Activated CD8-positive, alpha-beta T cell treated with anti-CD3 and anti-CD28 coated beads for 36 hours (primary cell): ENCODE measurements at places on chromosomes 3 and 15.

GRCh38 chr3:14304101-14305045 is 98.0 kb upstream of the SLC6A6 start:
- no peak for DNase-seq

- no peak for DNase-seq
These were observed 340.7 kb downstream of the CNTN3 start for GRCh38 chr3:74273555-74274402.

- no peak for DNase-seq
These were observed 102.5 kb downstream of the RPLP1 start for GRCh38 chr15:69555080-69555479.

- no peak for DNase-seq
These were observed 17.9 kb downstream of the KBTBD13 start for GRCh38 chr15:65094294-65094995.

DNA sequence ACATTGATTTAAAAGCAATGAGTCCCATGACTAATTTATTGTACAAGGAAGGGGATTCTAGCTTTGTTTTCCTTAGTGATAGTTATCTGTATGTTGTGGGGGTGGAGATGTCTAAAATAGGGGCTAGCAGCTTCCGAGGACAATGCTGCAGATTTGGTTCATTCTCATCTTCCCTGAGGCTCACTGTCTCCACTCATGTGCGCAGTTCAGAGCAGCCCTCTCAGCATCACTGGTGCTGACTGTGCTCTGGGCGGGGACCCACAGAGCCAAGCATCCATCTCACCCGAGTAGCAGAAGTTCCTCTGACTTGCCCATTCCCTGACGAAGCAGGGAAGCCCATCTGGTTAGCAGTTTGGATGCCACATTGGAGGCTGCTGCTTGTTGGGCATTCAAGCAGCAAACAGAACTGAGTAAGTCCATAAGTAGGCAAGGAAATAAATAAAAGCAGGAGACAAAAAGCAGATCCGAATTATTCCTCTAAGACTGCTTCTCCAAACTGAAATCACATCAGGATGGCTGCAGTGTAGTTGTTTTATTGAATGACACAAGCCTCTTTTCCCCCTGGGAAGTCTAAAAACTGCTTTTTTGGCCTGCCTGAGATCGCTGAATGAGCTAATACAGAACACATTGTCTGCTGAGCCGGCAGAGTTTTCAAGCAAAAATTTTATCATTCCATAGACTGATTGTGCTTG is 27.5 kb downstream of the RARB start:
- DNase-seq, result no peak

- peak; percentile 67 for DNase-seq
These were observed 5.6 kb downstream of the SERPINI1 start for GRCh38 chr3:167740961-167741587.

GRCh38 chr15:82910721-82911120 is 41.8 kb downstream of the HOMER2 start:
- DNase-seq, result no peak

DNA sequence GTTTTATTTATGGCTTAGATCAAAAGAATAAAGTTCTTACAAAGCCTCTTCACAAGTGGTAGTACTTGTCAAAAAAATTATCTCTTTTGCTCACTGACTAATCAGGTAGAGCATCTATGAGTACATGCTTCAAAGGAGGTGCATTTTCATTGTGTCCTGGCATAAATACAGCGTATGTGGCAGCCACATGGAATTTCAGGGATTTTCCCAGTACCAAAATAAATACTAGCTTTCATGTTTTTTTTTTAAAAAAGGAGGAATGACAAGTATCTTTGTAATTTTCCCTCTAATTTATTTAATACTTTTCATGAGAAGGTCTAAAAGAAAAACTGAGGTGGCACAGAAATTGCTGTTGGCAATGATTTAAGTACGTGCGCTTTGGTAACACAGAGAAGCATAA is 597.8 kb upstream of the ALCAM start:
- no peak for DNase-seq

DNA sequence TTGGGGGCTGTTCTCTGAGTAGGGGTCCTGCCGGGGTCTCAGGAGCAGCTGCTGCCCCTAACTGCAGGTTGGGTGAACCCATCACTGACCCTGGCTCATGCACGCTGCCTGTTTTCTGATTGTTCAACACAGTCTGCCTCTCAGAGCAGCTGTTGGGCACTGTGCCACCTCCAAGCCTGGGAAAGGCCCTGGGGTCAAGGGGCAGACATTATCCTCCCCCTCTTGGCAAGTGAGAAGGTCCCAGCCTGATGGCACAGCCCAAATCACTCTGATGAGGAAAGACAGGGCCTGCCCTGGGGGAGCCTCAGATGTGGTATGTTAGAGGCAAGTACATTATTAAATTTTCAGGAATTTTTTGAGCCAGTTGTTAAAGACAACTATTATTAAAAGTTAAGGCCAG is 14.1 kb upstream of the GNAT1 start:
- DNase-seq, result no peak

DNA sequence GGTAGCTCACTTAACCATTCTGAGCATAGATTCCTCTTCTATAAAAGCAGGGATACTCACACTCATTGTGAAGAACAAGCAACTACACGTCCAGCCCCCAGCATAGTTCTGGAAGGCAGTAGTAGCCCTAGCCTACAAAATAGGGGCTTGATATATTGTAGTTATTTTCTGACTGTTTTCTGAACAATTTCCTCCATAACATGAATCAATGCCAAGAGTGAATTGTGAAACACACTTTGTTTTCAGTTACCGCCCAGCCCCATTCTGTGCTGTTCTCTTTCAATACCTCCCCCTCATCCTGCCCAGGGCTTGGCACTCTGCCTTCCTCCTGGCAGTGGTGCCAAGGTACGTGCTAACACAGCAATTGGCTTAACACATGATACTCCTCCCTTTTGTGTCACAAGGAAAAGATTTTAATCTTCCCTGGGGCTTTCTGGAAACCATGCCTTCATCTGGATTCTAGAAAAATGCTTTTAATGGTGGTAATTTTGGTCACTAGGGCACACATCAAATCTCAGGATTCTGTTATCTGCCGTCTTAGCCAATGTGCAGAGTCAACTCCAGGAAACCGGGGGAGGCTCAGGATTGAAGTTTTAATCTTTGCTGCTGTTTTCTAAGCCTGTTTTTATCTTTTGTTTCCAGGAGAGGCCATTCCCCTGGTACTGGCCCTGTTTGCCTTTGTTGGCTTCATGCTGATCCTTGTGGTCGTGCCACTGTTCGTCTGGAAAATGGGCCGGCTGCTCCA is 37.2 kb downstream of the IL20RB start:
- peak; percentile 11 for DNase-seq

DNA sequence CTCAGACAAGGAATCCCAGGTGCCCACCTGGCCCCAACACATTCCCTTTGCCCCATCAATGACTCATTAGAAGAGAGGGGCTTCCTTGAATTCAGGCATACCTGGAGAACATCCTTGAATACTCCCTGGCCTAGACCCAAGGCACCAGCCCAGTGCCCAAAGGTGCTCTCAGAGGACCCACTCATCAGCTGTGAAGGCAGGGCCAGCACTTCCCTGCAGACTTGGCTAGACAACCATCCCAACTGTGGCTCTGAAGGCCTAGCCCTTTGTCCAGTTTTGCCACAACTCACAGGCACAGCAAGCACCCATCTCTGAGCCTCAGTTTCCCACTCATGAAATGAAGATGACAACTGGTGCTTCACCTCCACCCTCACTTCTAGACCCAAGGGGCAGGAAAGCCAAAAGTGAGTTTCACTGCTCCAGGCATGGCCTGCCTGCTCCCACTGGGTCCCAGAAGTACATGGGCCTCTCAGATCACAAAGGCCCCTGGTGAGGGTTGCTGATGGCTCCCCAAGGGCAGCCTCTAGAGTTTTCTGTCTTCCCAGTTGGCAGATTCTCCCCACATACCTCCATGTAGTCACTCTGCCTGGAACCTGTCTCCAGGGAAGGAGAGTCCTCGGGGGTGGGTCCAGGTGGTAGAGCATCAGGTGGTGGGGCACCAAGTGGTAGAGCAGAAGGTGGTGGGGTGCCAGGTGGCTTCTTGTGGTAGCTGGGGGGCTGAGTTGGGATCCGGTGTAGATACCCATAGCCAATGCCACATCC is 7.5 kb downstream of the GORASP1 start:
- DNase-seq, result no peak

GRCh38 chr3:99175276-99175812 is 273.8 kb upstream of the DCBLD2 start:
- no peak for DNase-seq

DNA sequence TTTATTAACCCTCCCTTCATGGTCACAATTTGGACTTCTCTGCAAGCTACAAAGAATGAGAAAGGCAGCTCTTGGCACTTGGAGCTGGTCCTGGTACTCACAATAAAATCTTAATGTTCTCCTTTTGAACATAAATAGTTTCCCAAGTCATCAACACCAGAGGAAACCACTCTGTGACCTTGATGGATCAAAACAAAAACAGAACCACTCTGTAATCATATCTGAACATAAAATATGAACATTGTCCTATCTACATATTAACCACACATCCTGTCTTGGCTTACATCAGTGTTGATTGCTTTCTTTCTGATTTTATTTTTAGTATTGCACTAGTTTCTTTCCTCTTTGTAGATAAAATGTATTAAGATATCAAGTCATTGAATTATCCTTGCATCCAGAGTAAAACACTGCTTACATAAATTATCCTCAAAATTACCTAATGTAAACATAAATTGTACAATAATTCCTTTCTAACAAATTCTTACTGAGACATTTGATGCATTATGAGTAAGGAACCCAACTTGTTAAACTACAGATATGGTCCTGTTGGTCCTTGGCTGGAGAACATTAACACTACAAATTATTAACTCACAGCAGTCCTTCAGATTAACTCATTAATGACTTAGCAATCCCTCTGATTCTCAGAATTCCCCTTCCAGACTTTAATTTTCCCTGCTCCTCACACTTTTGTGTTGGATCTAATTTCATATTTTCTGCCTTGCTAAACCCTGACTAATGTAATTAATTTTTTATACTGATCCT is 860.5 kb downstream of the DIPK2A start:
- DNase-seq, result no peak

- DNase-seq, result no peak
These were observed 995 bp downstream of the CHST14 start for GRCh38 chr15:40471808-40472150.

GRCh38 chr3:165476399-165477060 is 280.3 kb upstream of the SLITRK3 start:
- DNase-seq, result no peak

- DNase-seq, result no peak
These were observed 46.8 kb upstream of the VPS8 start for GRCh38 chr3:184765047-184765729.

DNA sequence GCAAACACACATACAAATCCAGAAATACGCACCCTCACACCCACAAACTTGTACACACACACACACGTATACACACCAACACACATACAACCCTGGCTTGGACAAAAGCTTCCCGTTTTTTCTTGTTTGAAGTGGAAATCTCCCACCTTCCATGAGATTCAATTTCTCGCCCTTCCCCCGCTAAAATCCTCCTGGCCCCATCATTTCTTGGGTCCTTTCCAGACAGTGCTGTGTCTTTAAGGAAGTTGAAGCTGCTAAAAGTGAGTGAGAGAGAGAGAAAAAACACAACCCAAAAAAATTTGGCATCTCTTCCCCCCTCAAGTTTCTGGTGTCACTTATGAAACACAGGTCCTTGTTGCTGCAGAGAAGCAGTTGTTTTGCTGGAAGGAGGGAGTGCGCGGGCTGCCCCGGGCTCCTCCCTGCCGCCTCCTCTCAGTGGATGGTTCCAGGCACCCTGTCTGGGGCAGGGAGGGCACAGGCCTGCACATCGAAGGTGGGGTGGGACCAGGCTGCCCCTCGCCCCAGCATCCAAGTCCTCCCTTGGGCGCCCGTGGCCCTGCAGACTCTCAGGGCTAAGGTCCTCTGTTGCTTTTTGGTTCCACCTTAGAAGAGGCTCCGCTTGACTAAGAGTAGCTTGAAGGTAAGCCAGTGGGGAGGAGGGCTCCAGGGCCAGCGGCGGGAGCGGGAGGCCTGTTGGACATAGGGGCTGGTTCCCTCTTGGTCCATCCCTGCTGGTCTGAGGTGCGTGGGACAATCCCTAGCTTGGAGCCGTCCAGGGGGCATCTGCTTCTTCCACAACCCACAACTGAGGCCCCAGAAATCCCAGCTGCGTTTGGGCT is at the start of gene ISLR:
Gene ISLR, plus strand, starts transcription at position 331 of the 839 bp plus-strand sequence. CDS start 1,149 bp downstream, outside the sequence.
- DNase-seq, result no peak

DNA sequence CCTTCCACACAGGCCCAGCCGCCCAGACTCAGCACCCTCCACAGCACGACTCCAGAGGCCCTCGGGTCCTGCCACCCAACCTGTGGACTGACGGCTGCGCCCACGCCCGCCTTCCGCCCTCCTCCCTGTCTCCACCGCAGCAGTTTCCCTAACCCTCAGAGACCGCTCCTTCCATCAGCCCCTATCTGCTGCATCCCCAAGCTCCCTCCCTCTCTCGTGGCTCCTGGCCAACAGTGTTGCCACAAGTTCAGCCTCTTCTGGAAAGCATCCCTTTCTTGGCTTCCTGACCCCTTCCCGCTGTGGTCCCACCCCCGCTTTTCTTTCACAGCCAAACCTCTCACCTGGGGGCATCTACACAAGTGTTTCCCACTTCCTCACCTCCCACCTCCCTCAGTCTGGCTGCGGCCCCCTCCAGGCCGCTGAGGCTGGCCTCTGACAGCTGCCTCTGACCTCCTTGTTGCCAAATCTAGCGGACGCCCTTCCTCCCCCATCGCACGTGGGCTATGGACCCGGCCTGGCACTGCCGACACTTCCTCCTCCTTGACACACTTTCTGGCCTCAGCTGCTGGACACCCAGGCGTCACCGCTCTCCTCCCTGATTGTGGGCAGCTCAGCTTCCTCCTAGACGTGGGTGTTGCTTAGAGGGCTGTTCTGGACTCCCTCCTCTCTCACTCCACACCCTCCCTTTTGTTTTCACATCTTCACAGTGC is 168.8 kb upstream of the TLE3 start:
- DNase-seq, result peak; percentile 47

DNA sequence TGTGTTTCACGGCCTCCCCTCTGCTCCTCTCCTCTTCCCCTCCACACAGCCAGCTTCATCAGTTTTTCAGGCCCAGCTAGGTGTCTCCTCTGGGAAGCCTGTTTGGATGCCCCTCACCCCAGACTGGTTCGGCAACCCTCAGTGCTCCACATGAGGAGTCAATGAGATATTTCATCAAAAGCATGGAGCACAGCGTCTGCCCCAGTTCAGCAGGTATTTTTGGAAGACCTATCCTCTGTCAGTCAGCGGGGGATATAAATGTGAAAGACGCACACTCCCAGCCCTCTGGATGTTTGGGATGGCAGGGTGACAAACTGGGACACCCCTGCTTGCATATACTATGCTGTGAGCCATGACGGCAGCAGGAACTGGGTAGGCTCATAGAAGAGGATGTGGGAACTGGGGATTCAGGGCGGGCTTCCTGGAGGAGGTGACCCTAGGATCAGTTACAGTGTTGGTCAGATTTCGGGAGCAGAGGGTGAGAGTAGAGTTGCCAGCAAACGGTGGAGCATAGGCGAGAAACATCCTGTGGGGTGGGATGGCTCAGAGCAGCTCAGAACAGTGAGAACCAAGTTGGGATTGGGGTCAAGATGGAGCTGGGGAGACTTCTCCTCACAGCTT is 42.9 kb downstream of the PXYLP1 start:
- no peak for DNase-seq

- DNase-seq, result no peak
These were observed 45.4 kb downstream of the PDE8A start for GRCh38 chr15:85027033-85027380.
